T-helper 2 cell treated with Interferon-gamma antibody and Interleukin-4, amounts not matched to agents 5 μg/mL and 100 μg/mL, for 36 hours (primary cell): ENCODE measurements at places on chromosomes 12 and 14.

GRCh38 chr12:13992585-13992984, 11.2 kb upstream of the GRIN2B start:
- no peak for DNase-seq

GRCh38 chr14:21768116-21768874, 94.7 kb upstream of the OR4E1 start:
- DNase-seq: peak; percentile 17

DNA sequence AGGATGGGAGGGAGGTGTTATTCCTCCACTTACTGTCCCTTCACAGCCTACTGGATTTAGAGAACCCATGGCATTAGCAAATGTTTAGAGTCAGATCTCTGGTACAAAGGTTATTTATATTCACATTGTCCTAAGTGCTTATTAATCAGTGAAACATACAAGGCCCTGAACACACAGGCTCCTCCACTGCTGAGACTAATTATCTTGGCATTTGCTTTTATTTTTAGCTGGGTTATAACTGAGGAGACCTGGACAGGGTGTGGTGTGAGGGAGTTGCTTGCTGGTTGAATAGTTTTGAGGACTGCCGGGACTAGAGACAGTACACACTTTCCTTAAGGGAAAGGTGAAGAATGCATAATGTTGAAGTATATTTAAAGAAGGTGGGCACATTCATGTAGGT, 77.5 kb downstream of the FIGNL2 start:
- no peak for DNase-seq

- DNase-seq: no peak
These were observed 10.2 kb downstream of the EP400 start for GRCh38 chr12:131959641-131960589.

DNA sequence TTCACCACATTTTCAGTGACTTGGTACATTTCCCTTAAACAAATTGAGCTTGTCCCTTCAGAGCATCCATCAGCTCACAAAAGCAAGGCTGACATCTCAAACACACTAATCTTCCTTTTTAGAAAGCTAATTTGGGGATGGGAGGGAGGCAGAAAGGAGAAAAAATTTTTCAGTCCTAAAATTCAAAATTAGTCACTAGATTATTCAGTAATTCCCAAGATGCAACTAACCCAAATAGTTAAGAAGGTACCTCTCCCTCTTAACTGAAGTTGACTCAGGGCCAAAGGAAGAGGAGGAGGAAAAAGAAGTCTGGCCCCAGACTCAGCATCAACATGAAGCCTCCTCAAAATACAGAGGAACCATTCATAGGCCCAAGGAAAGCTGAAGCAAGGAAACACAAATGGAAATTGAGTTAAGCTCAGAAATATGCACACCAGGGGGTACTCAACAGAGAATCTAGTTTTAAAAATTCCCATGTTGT, 21.7 kb downstream of the CBX5 start:
- DNase-seq: no peak

DNA sequence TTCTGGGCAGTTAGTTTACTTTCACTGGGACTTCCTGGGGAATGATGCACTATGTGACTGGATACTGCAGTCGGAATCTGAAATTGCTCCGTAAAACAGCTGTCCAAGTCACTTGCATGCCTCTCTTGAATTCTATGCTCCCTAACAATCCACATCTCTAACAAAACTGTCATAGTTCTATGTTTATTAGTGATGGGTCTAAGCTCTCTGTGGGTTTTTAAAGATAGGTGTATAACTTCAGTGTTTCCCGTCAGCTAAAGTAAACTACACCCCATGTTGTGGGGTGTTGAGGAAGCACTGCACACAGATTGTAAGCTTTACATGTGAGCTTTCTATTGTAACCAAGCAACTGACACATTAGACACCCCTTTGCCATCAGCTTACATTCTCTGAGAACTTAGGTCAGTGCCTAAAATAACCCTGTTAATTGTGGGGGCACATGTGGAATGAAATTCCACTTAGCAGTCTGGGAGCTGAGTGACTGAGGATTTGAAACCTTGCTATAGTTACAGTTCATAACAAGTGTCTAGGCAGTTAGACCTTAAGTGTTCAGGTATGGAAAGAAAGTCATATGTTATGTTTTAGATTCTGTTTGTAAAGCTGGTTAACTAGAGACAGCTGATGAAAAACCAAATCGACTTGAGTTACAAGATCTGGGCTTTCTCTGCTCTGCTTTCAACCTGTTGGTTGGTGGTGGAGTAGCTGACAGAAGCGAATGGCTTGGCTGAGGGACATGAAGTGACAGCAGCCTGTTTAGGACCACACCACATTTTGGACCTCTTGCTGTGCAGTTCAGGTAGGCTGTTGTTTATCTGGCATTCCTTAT, 165.7 kb downstream of the AKAP6 start:
- no peak for DNase-seq

- no peak for DNase-seq
These were observed 26.9 kb downstream of the RAB3IP start for GRCh38 chr12:69765515-69765914.

- no peak for DNase-seq
These were observed 210.1 kb upstream of the PLXNC1 start for GRCh38 chr12:93938317-93938716.

DNA sequence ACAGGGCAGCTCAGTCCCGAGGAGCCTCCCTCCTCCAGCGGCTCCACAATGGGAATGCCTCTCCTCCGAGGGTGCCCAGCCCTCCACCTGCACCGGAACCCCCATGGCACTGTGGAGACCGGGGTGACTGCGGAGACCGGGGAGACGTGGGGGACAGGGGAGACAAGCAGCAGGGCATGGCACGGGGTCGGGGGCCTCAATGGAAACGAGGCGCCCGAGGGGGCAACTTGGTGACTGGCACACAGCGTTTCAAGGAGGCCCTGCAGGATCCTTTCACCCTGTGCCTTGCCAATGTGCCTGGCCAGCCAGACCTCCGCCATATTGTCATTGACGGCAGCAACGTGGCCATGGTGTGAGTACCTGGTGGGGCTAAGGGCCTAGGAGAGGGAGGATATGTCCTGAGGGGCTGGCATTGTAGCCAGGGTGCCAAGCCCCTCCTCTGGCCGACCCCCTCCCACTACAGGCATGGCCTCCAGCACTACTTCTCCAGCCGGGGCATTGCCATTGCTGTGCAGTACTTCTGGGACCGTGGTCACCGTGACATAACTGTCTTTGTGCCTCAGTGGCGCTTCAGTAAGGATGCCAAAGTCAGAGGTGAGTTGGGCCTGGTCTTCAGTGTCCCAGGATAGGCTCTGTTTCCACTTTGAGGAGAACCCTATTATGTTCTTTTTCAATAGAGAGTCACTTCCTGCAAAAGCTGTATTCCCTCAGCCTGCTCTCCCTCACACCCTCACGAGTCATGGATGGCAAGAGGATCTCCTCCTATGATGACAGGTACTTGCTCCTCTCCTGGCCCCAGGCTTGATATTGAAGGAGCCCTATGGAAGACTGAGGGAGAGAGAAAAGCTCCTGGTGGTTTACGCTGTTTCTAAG, 2.7 kb downstream of the KHNYN start:
- DNase-seq: no peak

GRCh38 chr12:23536293-23536692, 413.2 kb downstream of the SOX5 start:
- DNase-seq: no peak

GRCh38 chr12:116540622-116541152, 18.5 kb upstream of the MAP1LC3B2 start:
- no peak for DNase-seq

DNA sequence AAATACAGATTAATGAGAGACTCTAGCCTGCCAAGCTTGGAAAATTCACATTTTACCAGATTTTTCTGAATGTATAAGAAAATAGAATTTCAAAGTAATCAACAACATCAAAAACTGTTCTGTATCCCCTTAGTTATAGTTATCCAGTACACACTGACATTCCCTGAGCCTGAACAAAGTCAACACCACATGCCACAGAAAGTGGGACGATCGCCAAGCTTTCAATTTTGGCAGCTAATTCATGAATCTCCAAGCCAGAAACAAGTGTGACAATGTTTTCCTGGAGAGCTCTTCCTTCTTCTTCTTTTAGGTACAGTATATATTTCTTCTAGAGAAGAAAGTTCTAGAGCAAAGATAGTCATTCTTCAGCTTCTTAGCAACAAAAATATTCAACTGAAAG, 290.2 kb downstream of the PRKD1 start:
- DNase-seq: no peak
